ENCODE measurements at places on chromosomes 6 and 20.

- DNase-seq, result no peak
These were observed 55.2 kb downstream of the B4GALT5 start for GRCh38 chr20:49658508-49658907.

GRCh38 chr6:41074692-41075436 lies 2.1 kb downstream of the NFYA start:
- no peak for DNase-seq

DNA sequence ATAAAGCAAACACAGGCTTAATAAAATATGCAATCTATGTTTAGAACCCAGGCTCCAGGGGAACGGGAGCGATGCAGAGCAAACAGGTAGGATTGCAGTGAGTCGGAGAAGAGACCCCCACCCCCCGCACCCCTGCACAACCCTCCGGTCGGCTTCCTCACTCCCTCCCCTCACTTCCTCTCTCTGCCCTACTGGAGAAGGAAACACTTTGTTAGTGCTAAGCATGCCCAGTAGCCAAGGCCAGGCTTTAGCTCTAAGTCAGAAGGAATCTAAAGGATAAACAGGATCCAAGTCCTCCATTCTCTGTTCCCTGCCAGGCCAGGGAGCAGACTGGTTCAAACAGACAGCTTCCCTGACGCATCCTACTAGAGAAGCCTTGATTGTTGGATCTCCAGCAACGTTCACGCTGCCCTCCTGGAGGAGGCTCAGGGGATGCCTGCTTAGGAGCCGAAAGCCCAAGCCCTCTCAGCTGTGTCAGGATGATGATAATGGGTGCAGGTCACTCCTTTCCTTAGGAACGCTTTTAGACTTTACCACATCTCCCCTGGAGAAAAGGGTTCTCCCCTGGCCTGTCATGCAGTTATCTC lies 14.7 kb downstream of the FOXQ1 start:
- no peak for DNase-seq

DNA sequence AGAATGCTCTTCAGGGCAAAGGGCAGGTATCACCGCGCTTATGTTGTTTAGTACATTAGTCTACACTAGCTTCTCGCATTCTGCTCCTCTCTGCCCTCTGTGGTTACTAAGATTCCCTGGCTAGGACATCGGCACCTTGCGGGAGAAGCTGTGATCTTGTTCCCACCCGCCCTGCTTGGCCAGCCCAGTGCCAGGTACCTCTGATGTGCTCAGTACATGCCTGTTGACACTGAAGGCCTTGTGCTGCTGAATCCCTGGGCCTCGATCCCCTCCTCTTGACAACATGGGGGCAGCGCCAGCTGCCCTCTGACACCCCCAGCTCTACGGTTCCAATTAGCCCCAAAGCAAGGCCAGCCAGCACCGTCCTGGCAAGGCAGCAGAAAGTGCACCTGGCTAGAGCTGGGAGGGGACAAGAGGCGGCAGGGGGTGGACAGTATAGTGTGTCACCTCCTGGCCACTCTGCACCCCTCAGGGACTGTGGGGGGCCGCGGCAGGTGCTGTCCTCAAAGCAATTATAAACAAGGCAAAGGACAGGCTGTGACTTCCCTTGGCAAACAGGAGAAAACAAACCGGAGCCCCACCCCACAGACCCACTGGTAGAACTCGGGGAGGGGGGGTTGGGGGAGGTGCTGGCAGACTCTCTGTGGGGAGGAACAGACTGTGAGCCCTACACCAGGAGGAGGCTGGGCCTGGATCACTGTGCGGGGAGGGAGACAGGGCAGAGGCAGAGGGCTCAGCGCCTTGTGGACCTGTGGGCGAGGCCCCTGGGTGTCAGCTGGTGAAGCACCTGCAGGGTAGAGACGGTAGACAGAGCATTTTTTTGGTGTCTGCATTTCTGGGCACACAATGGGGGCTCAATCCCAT lies 7.1 kb downstream of the TFEB start:
- no peak for DNase-seq

- DNase-seq, result no peak
These were observed 40.0 kb downstream of the CYP39A1 start for GRCh38 chr6:46612645-46613044.

- no peak for DNase-seq
These were observed 13.2 kb upstream of the SERINC1 start for GRCh38 chr6:122484760-122485159.

GRCh38 chr6:97049253-97050011 lies 124.9 kb downstream of the KLHL32 start:
- DNase-seq, result no peak

DNA sequence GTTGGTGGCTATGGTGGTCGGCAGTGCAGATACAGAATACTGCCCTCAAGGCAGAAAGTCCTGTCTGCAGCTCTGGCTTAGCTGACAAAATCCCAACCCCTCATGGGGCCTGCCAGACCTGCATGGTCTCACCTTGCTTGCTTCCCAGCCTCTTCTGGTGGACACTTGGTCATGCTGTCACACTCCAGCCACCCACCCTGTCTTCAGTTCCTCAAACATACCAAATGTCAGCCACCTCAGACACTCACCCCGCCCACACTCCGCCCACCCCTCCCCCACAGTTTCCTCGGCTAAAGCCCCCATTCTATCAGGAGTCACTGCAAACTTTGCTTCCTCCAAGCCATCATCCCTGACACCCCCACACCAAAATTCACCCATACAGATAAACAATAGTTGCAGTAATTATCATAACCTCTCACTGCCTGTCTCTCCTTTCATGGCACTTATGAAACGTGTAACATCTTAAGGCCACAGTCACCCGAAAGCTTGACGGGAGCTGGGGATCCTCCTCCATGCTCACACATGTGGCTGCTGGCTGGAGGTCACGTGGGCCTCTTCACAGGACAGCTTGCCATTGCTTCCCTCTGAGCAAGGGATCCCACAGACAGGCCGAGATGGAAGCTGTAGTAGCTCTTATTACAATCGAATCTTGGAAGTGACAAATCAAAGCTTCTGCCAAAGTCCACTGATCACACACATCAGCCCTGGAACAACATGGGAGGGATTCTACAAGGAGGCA lies 202.2 kb downstream of the PTPRT start:
- no peak for DNase-seq

- no peak for DNase-seq
These were observed 127.9 kb downstream of the QRSL1 start for GRCh38 chr6:106757267-106757666.

DNA sequence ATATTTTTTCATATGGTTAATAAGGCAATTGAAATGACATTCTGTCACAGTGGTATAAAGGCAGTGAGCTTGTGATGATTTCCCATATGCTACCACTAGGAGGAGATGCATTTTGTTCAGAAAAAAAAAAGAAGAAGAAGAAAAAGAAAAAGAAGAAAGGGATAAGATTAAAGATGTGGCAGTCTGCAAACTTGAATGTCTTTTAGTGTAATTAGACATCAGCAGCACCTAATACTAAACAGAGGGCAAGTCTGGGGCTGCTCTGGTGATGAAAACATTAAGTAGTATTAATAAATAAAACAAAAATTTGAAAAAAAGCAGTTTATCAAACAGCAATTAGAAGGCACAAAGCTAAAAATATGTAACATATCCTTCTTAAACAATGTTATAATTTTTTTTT lies 95.4 kb upstream of the DEFB112 start:
- no peak for DNase-seq

DNA sequence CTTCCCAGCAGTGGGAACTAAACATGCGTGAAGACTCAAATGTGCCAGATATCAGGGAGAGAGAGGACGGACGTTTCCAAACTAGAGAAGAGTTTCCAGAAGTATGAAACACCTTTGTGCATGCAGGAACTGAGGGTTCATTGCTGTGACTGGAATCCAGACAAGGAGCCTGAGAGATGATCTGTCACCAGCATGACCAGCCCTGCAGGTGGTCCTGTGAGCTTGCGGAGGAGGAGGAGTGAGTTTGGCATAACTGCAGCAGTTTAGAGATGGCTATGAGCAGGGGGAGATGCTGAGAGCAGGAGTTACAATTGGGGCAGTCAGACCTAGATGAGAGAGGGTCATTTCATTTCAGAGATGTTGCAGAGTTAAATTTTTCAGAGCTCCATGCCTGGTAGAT lies 89.6 kb downstream of the SLC22A3 start:
- no peak for DNase-seq

DNA sequence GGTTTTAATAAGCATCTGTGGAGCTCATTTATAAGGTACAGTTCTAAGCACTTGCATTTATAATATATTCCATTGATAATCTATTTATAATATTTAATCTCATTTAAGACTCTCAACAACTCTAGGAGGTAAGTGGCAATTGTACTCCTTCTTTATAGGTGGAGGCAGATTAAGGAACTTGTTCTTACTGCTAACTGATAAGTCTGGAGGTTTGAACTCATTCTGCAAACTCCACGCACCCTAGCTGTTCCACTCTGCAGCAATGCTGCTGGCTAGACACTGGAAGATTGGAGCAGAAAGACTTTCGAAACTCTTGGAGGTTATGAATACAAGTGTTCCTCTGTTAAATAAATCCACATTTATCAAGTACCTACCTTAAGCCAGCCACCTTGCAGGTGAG lies 793 bp upstream of the HDAC2 start:
- no peak for DNase-seq

DNA sequence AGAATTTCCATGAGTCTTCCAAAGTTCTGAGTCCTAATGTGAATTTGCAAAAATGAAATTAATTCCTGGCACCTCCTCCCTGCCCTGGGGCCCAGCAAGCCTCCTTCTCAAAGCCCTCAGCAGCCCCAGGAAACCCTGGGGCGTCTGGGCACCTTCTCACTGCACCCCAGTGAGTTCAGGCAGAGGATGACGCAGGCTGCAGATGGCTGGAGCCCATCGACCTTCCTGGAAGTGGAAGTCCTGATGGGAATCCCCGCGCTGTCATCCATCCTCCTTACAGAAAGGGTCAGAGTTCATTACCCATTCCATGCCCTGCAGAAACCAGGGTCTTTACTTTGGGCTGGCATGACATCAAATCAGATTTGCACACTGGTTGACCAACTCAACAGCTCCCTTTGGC lies 31.6 kb downstream of the DLL1 start:
- no peak for DNase-seq

- no peak for DNase-seq
These were observed 209.4 kb upstream of the MCHR2 start for GRCh38 chr6:100203400-100203799.

- DNase-seq, result no peak
These were observed 51.1 kb downstream of the STAU1 start for GRCh38 chr20:49136817-49137571.

GRCh38 chr6:32462609-32463008 lies 22.9 kb downstream of the HLA-DRA start:
- no peak for DNase-seq

GRCh38 chr6:18485660-18486435 lies 98.7 kb downstream of the RNF144B start:
- DNase-seq, result no peak

DNA sequence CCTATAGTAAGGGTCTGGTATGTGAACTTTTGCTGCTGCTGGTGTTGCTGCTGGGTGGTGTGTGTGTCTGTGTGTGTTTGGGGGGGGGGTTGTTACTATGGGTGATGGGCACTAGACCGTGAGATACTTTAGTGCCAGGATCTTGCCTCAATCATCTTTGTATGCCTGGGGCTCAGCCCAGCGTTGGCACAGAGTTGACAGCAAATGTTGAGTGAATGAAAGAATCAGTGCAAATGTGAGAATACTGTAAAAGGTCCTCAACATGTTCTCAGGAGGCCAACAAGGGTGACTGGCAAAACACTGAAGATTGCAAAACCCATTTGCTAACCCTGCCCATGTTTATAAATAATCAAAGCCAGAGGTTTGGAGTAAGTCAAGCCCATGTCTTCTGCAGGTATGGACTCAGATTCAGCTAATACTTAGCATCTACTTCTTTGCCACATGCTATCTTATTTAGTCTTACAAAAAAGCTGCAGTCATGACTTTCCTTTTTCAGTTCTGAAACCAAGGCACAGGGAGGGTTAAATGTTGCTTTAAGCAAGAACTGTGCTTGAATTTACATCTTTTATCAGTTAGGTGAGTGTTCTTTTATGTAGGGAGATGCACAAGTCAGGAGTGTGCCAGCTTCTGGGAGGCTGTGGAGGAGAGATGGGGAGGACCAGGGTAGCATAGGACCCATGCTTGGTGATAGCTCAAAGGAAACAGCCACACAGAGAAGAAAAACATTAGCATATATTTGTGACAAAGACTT lies 125.3 kb upstream of the SPACA1 start:
- DNase-seq, result no peak

GRCh38 chr6:33856655-33857054 lies 52.9 kb upstream of the MLN start:
- peak; percentile 87 for DNase-seq

DNA sequence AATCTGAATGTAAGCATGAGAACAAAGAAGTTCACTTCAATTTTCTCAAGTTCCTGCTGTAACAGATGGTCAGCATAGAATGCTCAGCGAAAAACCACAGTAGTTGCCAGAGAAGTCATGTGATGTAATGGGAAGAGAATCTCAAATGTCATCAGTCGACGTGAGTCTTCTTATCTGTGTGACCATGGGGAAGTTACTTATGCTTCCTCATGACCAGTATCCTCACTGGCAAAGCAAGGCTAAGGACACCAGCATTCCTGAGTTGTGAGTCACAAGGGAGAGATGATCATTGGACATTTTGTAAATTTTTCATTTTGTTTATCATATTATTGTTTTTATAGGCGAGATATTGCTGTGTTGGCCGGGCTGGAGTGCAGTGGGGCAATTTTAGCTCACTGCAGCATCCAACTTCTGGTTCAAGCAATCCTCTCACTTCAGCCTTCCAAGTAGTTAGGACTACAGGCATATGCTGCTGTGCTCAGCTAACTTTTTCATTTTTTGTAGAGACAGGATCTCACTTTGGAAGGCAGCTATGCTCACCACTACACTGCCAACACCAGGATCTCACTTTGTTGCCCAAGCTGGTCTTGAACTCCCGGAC lies 21.9 kb downstream of the SGK1 start:
- no peak for DNase-seq

GRCh38 chr6:12232339-12232738 lies 57.8 kb upstream of the EDN1 start:
- no peak for DNase-seq

- no peak for DNase-seq
These were observed 983.5 kb upstream of the FLRT3 start for GRCh38 chr20:15320941-15321340.

DNA sequence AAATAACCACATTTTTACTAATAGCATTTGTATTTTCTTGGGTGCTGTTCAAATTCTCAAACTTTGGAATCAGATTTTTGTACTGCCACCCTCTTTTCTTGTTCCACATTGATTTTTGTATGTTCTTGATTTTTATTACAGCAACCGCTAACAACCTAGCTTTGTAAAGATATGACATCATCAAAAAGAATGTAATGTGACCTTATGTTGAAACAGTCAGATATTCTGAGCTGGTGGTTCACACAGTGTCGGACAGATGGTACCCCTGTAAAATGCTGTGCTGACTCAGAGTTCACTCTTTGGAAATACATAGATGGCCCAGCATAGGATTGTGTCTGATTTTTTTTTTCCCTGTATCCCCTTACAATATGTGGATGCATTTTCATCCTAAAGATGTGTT lies 118.9 kb downstream of the QKI start:
- DNase-seq, result no peak

Measured in CD8-positive, alpha-beta T cell (primary cell).